ENCODE measurements at places on chromosomes 11 and 22.

- DNase-seq, result no peak
Measured at GRCh38 chr11:13318498-13319295, 41.1 kb downstream of the BMAL1 start.

- peak; percentile 72 for DNase-seq
Measured at GRCh38 chr11:76318744-76319384, 62.1 kb downstream of the THAP12 start.

GRCh38 chr22:22720201-22720723 is 75.8 kb downstream of the GGTLC2 start:
- DNase-seq, result peak; percentile 88

GRCh38 chr11:133153031-133153430 is 379.3 kb downstream of the OPCML start:
- no peak for DNase-seq

DNA sequence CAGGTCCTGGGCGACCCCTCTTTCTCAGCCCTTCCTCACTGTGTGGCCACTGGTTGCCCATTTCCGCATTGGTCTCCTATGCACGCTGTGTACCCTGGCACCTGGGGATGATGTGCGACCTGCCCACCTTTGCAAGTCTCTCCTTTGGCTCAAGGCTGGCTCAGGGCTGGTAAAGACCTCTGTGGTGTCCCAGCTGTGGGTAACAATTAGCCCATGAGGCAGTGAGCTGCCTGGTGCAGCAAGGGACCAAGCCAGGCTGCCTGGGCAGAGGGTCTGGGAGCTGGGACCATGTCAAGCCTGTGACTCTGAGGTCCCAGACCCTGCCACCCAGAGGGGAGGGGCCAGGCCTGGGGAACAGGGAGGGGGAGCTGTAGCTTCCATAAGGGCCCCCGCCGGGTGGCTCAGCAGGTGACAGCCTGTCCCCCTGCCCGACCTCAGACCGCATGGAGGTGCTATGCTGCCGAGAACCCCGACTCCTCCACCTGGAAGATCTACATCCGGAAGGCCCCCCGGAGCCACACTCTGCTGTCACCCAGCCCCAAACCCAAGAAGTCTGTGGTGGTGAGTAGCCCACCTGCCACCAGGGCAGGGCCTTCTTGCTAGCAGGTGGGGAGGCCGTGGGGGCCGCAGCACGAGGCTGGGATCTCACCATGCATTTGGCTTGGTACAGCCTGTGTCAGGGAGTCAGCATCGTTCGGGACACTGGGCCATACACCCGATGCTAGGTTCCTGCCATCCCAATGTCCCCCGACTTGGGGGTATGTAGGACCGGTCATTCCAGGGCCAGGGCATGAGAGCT is 112.5 kb downstream of the KCNQ1OT1 start:
- no peak for DNase-seq

DNA sequence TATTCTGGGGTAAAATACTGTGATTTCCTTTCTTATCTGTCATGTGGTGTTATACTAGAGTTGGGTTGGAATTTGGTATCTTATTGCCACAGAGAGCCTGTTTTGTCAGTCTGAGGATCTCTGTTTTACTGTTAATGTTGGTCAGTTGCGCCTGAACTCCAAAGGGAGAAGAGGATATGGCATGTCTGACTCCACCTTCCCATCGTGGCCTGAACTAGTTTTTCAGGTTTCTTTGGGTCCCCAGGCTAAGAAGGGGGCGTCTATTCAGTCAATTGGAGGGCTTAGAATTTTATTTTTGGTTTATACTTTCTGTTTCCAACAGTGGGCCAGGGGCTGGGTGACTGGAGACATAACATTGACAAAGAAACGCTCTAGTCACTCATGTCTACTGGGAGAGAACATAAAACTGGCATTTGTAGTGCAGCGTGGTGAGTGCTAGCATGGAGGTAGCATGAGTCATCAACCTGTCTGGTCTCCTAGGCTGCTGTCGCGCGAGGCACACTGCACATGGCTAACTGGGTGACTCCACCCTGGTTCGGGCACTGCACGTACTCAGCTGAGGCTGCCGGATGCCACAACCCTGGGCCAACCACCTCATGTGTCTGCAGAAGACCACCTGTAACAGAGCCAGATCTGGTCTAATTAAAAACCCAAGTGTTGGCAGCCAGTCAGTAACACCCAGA is 120.1 kb upstream of the OR9Q1 start:
- DNase-seq, result no peak

DNA sequence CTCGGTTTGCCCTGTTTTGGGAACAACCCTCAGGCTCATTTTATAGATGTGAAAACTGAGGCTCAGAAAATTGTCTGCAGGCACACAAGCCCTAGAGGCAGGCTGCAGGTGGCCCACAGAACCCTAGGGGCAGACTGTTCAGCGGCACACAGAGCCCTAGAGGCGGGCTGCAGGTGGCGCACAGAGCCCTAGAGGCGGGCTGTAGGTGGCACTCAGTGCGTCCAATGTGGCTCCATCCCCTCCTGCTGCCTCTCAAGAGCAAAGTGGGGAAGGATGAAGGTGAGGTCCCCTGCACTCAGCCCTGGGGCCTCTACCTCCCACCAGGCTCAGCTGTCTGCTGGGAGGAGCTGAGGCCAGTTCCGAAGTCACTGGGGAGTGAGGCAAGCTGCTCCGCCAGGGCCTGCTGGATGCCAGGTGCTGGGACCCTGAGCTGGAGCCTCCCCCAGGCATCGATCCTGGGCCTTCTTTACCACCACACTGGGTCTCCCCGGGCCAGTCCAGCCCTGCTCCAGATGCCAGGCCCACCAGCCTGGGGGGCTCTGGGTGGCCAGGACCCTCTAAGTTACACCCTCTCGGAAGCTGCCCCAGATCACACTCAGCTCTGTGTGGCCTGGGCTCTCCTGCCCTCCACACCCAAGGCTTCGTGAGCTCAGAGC is 2.3 kb downstream of the ACY3 start:
- DNase-seq, result peak; percentile 77

GRCh38 chr11:65429068-65429681 is 6.6 kb downstream of the NEAT1 start:
- peak; percentile 55 for DNase-seq

DNA sequence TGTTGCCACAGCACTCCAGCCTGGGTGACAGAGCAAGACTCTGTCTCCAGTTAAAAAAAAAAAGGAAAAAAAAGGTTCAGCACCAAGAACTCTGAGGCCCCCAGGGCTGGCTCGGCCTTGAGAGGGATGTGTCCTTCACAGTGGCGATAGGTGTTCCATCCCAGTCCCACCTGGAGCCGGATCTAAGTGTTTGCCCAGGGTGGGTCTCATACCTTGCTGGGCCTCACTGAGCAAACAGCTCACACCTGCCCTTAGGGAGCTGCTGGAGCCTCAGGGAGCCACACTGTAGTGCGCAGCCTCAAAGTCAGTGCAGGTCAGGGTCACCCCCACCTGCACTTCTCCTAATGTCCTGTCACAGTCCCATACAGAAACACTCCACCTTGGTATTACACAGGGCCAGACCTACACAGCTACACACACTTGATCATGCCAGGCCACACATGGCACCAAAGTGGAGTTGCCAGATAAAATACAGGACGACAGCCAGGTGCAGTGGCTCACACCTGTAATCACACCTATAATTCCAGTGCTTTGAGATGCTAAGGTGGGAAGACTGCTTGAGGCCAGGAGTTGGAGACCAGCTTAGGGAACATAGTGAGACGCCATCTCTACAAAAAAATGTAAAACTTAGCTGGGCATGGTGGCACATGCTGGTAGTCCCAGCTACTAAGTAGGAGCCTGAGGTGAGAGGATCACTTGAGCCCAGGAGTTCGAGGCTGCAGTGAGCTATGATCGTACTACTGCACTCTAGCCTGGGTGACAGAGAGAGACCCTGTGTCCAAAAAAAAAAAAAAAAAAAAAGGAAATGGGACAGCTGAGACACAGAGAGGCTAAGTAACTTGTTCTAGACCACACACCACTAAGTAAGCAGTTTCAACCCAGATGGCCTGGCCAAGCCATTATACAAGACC is 7.3 kb downstream of the STARD10 start:
- DNase-seq, result peak; percentile 59

DNA sequence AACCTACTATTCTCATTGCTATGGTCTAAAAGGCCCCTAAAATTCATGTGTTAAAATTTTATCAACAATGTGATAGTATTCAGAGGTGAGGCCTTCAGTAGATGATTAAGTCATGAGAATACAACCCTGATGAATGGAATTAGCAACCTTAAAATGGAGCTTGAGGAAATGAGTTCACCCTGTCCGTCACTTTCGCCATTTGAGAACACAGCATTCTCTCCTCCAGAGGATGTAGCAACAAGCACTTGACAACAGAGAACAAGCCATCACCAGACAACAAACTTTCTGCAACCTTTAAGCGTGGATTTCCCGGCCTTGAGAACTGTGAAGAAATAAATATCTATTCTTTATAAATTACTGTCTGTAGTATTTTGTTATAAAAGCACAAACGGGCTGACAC is 197.0 kb downstream of the SBF2 start:
- DNase-seq, result no peak

DNA sequence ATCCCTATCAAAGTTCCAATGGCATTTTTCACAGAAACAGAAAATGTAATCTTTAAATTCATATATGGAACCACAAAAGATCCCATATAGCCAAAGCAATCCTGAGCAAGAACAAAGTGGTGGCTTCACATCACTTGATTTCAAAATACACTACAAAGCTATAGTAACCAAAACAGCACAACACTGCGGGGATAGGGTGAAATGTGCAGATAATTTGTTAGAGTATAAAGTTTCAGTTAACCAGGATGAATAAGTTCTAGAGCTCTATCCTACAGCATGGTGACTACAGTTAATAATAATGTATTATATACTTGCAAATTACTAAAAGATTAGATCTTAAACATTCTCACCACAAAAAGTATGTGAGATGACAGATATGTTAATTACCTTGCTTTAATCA is 55.5 kb downstream of the MAPK1 start:
- DNase-seq, result no peak
